Urinary bladder (tissue), 4 donors: ENCODE measurements at places on chromosomes 12 and 14. TPM values are rescaled to one million over a fixed set of nuclear protein-coding genes. Genes with fewer than 3 reads are reported as not detected.

Gene TAS2R7
- polyA plus RNA-seq, result not detected

Gene ANP32D
- polyA plus RNA-seq, result not detected

Gene LRRIQ1
- polyA plus RNA-seq, result 0.10 TPM

Gene SMARCC2
- polyA plus RNA-seq, result 68.8 TPM

Gene NFATC4
- polyA plus RNA-seq, result 136 TPM

Gene MFAP5
- 110 TPM for polyA plus RNA-seq

Gene SELPLG
- 9.4 TPM for polyA plus RNA-seq

Gene NINJ2
- polyA plus RNA-seq, result 6.9 TPM

Gene LHX5
- polyA plus RNA-seq, result not detected

Gene ZNF891
- polyA plus RNA-seq, result 0.90 TPM

Gene HRK
- 0.05 TPM for polyA plus RNA-seq

Gene EIF2S3B
- 1.6 TPM for polyA plus RNA-seq
